Activated naive CD4-positive, alpha-beta T cell (primary cell): ENCODE measurements at places on chromosomes 3 and 15.

- no peak for DNase-seq
Observed at GRCh38 chr3:181403876-181404660, 307.7 kb upstream of the SOX2 start.

- DNase-seq: no peak
Observed at GRCh38 chr15:54482251-54482650, 504.0 kb downstream of the UNC13C start.

GRCh38 chr3:40605960-40606359 is 81.2 kb downstream of the ZNF621 start:
- no peak for DNase-seq

GRCh38 chr3:123319760-123320159 is 118.0 kb downstream of the SEC22A start:
- no peak for DNase-seq

DNA sequence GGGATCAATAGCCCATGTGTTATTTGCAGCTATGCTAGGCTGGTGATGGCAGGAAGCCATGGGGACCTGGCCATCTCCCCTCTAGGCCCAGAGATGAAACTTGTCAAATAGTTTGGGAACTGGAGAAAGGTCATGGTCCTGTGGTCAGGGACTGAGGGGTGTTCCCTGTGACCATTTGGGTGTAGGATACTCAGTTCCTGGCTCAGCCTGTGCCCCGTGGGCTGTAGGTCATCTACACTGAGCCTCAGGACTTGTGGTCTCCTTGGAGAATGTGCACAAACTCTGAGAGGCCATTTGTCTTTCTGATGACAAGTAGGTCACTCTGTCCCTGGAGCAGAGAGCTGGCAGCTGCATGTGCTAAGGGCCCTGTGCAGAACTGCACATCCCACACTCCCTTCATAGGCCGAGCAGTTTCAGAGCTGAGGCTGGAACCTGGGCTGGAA is 17.5 kb downstream of the GASK1A start:
- no peak for DNase-seq

- no peak for DNase-seq
Observed at GRCh38 chr3:30282154-30282696, 324.2 kb upstream of the TGFBR2 start.

GRCh38 chr3:101810022-101810418 is 31.0 kb downstream of the NXPE3 start:
- DNase-seq: no peak

DNA sequence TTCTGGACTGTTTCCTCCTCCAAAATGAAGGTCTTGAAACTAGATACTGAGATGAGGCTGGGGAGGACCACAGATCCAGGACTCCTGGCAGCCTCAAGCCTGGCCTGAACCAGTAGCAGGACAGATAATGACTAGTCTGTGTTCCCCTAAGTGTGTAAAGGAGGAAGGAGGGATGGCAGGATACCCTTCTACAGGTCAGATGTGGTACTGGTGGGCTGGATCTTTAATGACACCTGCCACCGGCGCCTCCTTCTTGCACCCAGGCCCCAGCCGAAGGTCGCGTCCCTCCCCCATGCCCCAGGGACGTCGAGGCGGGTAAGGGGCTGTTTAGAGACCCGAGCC is 556 bp downstream of the USP19 start:
- no peak for DNase-seq

GRCh38 chr3:9553948-9554513 is 409 bp upstream of the LHFPL4 start:
- no peak for DNase-seq

GRCh38 chr3:172524611-172525010 is 1.4 kb upstream of the TNFSF10 start:
- no peak for DNase-seq

DNA sequence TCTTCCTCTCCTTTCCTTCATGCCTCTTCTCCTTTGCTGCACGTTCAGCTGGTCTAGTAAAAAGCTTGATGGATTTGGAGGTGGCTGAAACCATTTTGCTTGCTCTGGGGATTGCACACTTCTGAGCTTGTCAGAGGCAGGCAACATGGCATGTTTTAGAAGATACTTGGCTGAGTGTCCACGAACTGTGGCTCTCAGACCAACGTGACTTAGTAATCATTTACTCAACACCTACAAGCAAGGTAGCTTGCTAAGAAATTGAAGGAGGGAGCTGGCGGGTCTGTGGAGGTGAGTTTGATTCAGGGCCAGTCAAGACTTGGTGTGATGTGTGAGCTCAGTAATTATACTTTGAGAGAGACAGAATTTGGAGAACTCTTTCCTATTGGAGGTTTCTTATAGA is 196.0 kb downstream of the LPP start:
- no peak for DNase-seq

DNA sequence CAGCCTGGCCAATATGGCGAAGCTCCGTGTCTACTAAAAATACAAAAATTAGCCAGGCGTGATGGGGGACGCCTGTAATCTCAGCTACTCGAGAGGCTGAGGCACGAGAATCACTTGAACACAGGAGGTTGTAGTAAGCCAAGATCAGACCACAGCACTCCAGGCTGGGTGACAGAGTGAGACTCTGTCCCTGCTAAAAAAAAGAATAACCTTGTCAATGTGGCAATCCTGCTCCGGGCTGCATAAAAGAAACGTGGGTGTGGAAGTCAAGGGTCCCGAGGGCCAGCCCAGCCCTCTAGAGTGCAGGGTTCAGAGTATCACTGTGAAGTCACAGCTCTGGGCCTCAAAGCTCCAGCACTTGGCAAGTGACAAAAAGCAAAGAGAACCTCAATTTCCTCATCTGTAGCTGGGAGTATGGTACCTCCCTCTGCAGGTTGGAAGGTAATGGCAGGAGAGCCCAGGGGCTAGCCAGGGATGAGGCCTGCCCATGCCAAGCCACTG is 73.5 kb upstream of the IQSEC1 start:
- DNase-seq: no peak

- no peak for DNase-seq
Observed at GRCh38 chr3:85935171-85935570, 976.4 kb downstream of the CADM2 start.

GRCh38 chr15:48010316-48010715 is 110.5 kb upstream of the SLC24A5 start:
- DNase-seq: no peak

- DNase-seq: no peak
Observed at GRCh38 chr3:185327062-185327461, 35.9 kb upstream of the MAP3K13 start.

GRCh38 chr3:143697975-143698374 is 150.3 kb downstream of the SLC9A9 start:
- DNase-seq: no peak

- DNase-seq: no peak
Observed at GRCh38 chr15:53129121-53129904, 339.2 kb upstream of the ONECUT1 start.

- DNase-seq: no peak
Observed at GRCh38 chr3:71564361-71564760, 19.2 kb downstream of the FOXP1 start.

- DNase-seq: no peak
Observed at GRCh38 chr15:49627407-49627877, 6.6 kb downstream of the DTWD1 start.

DNA sequence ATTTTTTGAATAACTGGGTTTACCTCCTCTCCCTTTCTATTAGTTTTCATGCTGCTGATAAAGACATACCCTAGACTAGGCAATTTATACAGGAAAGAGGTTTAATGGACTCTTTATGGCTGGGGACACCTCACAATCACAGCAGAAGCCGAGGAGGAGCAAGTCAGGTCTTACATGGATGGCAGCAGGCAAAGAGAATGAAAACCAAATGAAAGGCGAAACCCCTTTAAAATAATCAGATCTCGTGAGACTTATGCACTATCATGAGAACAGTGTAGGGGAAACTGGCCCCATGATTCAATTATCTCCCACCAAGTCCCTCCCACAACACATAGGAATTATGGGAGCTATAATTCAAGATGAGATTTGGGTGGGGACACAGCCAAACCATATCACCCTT is 2.0 kb upstream of the RSL24D1 start:
- DNase-seq: no peak

DNA sequence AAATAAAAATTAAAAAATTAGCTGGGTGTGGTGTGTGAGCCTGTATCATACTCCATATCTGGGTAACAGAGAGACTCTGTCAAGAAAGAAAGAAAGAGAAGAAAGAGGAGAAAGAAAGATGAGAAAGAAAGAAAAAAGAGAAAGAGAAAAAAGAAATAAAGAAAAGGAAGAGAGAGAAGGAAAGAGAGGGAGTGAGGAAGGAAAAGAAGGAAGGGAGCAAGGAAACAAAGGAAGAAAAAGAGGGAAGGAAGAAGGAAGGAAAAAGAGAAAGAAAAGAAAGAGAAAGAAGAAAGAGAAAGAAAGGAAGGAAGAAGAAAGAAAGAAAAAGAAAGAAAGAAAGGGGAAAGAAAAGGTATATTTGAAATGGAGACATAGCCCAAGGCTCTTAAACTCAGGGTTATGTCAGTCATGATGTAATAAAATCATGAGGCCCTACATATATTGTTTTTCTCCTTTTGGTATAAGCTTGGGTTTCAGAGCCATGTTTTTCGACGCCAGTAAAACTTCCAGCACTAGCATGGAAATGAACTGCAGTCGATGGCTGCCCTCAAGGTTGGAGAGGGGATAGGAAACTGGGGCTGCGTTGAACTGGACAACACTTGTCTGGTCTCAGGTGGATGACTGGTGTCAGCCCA is 38.0 kb upstream of the RFTN1 start:
- DNase-seq: no peak

GRCh38 chr15:88394553-88395145 is 72.5 kb downstream of the MRPL46 start:
- DNase-seq: no peak

DNA sequence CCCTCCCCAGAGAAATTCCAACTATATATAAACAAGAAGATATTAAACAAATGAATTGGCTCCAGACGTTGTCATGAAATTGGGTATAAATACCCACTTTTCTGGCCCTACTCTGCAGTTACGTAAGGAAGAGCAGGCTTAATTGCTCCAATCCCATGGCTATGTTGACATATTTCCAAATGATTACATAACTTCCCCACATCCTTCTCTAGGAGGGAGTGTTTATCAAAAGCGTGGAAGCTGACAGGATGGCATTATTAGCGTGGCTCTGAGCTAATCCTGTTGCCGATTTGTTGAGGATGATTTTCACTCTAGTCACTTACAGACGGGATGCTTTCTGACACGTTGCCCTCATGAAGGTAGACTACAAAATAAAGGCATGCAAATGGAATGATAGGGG is 347.5 kb upstream of the TMCO5A start:
- DNase-seq: no peak

DNA sequence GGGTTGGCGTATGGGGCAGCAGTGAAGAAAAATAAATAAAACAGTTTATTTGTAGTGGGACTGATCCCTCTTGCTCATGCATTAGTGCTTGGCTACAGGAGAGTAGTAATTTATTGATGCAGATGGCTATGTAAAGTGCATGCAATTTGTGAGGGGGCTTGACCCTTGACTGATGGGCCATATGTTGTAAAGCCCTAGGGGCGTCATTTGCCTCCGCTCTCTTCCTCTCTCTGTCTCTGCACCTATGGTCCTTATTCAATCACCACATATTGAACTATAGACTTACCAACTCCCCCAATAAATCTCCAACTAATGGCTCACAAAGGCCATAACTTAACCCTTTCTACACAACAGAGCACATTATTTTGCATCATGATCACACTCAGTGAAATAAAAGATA is 227.7 kb downstream of the ROBO2 start:
- no peak for DNase-seq

DNA sequence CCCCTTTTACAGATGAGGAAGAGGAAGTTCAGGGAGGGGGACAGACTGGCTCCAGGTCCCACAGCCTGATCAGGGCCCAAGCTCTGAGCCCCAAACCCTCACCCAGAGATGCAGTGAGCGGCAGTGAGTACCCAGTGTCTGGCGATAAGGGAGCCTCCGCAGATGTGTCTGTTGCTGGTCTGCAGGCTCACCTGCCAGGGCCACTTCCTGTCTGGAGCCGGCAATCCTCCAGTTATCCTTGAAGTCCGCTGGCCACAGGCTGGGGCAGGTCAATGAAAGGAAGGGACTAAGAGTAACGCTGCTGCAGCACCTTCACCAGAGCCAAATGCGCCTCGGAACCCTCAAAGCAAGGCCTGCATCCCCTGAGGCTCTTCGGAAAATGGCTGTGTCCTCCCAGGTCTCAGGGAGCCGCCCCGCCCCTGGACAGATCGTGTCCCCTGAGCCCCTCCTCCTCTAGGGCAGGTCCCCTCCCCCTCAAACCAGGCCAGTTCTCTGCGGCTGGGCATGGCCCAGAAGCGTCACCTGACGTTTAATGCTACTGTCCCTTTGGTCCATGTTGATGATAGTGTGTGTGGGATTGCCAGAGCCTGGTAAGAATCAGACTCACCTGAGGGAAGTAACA is 51.5 kb downstream of the MYL3 start:
- no peak for DNase-seq

DNA sequence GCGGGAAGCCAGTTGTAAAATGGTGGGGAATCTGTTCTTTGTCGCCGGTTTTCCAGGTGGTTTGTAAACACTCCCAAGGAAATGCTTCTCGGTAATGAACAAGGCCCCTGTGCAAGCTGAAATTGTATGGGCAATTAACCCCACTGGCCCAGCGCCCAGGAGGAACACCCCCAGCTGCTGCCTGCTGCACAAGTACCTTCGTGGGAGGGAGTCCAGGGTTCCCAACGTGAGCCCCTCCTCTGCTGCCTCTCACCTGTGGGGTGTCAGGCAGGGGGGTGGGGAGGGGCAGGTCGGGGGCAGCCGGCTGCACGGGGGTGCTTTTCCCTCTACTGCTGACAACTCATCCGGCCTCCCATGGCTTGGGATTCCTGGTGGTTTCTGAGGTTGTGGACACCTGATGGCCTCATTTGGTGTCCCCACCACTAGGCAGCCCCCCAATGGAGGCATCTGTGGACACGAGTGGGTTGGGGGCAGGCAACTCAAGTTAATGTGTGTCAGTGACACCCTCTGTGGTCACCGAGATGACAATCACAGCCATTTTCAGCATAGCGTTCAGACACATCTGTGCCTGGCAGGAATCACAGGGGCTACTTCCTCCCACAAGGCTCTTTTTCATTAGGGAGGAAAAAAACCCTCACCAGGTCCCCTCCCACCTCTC is 35.6 kb upstream of the PRR23E start:
- DNase-seq: no peak

DNA sequence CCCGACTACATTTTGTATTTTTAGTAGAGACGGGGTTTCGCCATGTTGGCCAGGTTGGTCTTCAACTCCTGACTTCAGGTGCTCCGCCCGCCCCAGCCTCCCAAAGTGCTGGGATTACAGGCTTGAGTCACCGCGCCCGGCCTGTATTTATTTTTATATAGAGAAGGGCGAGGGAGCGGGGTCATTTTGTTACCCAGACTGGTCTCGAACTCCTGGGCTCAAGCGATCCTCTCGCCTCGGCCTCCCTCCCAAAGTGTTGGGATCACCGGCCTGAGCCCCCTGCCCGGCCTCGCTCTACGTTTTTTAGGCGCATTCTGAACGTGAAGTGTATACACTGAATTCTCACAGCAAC is 514 bp upstream of the PPP4R2 start:
- DNase-seq: no peak

DNA sequence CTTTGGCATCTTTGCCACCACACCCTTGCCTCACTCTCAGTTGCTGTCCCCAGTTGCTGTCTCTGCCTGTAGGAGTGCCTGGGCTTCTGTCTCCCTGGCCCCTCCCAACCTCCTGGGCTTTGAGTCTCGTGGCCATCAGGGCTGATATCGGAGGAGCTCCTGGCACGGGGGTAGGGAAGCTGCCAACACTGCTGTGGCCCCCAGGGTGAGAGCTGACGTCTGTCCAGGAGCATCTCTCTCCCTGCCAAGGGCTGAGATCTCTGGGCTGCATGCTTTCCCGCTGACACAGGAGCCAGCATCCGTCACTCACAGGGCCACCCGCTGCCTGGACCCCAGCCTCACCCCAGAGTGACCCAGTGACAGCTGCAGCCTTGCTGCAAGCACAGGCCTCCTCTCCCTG is 47.4 kb downstream of the EXOG start:
- no peak for DNase-seq
